Liver (tissue), 10 donors: ENCODE measurements at places on chromosomes 7 and 10.
A peak's percentile ranks its signal among the peaks of the same experiment; 100 is the strongest.

DNA sequence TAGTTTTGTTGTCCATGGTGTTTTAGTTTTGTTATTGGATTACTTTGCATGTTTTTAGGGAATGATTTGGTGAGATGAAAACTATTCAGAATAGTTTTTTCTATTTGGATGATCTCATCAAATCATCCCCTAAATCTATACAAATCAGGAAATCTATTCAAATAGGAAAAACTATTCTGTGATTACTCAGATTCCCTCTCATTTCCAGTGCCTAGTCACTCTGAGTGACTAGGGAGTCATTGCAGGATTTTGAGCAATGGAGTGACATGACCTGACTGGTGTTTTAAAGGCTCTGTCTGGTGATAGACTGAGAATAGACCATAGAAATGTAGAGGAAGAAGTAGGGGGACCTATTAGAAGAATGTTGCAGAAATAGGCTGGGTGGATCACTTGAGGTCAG lies 72.4 kb downstream of the TPST1 start:
- no peak for DNase-seq

- peak; percentile 40 for DNase-seq
These were observed 64.7 kb downstream of the ADCY1 start for GRCh38 chr7:45638916-45639315.

- DNase-seq = no peak
These were observed 2.7 kb upstream of the CUL2 start for GRCh38 chr10:35092851-35093250.

DNA sequence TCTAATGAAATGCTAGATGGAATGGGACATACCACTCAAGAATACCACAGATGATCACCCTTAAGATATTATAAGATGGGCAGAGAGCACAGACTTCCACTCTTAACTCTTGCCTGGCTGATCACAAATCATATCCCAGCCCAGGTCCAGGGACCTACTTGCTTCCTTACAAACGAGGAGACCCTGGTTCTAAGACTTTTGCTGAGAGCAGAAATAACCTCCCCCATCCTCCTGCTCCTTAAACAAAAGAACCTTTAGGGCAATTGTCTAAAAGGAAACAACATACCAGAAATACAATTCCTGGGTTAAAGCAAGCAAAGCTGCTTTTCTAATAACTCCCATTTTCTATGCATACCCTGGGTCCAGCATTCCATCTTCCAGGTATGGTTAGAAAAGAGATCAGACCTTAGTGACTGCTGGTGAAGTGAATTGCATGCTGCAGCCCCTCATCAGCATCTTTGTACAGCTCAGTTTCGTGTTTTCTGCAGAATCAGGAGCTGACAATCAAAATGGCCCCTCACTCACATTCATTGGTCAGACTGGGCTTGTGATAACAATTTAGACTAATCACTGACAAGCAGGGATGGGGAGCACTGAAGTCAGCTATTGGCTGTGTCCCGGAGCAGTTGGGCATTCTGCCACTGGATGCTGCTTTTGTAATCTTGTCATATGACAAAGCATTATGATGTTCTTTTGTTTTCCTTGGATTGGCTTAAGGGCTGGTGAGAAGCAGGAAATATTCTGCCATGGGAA lies 14.6 kb downstream of the IFIT3 start:
- DNase-seq = no peak

DNA sequence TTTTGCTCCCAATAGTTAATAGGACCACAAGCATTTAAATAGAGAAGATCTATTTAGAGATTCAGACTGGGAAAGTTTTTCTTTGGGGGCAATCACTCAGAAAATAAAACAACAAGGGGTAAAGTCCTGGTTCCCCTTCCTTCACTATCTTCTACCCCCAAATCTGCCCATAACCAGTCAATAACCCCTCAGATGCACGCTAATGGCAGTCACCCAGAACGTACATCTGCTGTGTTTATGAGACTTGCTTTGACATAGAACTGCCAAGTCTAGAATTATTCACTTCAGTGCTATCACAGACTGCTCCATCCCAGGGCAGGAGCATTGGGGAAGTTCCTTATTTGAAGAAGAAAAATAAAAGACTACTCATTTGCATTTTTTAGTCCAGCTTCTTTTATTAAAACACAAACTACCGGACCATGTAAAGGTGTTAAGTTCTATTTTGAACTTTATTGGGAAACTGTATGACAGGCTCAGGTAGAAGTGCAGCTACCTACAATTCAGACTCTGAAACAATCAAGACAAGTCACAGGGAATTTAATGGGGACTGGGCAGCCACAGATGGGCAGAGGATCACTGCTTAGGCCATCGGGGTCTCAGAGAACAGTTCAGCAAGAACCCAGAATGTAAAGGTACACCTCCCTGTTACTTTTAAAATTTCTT lies 38.4 kb downstream of the ANK3 start:
- no peak for DNase-seq

DNA sequence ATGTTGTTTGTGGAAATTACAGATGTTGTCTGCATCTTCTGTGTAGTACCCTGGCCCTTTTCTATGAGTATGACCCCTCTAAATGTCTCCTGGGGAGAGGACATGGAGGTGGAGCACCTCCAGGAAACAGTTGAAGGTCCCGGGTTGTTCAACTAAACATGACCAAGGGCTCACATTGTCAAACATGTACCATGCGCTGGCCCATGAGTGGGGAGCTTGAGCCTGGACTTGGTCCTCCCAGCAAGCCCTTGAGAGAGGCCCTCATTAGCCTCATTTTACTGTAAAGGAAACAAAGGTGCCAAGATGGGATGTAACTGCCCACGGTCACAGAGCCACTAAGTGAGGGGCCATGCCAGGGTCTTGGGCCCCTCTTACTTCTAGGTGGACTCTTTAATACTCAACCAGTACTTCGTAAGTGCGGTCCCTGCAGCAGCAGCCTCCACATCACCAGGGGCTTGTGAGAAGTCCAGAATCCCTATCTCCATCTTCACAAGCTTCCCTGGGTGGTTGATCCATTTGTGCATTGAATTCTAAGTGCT lies 31.2 kb downstream of the C10orf71 start:
- no peak for DNase-seq

- no peak for DNase-seq
These were observed 33.4 kb downstream of the XPNPEP1 start for GRCh38 chr10:109889867-109890266.

- DNase-seq = no peak
These were observed 93.6 kb downstream of the RGS10 start for GRCh38 chr10:119448628-119449584.
